SJCRH30 (cell line): ENCODE measurements at places on chromosomes 1 and 21.

- no peak for DNase-seq
These were observed 382 bp downstream of the GPBP1L1 start for GRCh38 chr1:45686015-45686287.

DNA sequence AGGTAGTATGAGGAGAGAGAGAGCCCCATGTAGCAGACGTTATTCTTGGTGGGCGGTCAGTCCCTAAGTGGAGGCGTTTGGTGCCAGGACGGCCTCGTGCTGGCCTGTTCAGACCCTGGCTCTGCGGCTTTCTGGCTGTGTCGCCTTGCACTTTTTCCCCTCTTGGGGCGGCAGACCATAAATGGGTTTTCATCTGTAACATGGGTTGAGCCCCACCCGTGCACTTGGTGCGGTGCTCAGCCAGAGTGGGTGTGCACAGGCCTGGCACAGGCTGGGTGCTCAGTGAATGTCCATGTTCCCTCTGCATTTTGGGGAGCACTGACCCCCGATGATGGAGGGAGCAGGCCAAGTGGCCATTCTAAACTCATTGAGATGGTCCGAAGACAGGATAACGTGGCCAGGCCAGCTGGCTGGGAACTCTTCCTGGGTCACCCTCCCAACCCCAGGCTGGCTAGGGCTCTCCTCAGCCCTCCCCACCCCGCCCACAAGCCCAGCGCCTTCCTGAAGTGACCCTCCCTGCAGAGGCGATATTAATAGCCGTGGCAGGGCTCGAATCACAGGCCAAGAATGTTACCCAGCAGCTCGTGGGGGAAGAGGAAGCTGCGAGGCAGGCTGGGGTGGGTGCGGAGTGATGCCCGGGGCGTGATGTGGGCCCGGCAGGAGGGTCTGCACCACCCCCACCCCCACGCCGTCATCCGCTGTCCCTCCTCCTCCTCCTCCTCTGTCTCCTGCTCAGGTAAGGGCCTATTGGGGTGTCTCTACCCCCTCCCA is 78.5 kb downstream of the ARHGEF10L start:
- peak; percentile 46 for DNase-seq

GRCh38 chr1:40770296-40771070 is 13.1 kb upstream of the KCNQ4 start:
- DNase-seq = no peak

- no peak for DNase-seq
These were observed 16.9 kb upstream of the VANGL1 start for GRCh38 chr1:115624859-115625258.
